T-helper 2 cell (primary cell): ENCODE measurements at places on chromosomes 13 and 19.

DNA sequence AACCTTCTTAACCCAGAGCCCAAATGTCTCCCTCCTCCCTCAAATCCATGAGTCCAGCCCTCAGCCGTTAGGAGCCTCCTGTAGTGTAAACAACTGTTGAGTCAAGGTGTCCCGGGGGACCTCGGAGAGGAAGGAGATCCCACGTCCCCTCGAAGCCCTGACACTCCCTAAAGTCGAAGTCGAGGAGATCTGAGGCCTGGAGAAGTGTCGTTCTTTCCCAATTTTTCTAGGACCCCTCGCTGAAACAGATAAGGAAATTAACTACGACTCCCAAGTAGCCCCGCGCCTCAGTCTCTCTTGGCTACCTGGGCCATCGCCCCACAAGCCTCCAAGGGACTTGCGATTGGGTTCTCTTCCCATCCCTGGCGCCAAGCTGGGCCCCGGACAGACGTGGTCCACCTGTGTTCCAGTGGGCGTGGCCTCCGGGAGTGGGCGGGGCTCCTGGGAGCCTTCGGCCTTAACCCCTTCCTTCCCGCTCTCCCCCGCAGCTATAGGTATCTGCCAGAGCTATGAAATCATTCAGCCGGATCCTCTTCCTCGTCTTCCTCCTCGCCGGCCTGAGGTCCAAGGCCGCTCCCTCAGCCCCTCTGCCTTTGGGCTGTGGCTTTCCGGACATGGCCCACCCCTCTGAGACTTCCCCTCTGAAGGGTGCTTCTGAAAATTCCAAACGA lies 869 bp downstream of the GFY start:
- DNase-seq, result no peak

- DNase-seq, result peak; percentile 84
Measured at GRCh38 chr19:35167251-35168119, 12.9 kb downstream of the FXYD5 start.

DNA sequence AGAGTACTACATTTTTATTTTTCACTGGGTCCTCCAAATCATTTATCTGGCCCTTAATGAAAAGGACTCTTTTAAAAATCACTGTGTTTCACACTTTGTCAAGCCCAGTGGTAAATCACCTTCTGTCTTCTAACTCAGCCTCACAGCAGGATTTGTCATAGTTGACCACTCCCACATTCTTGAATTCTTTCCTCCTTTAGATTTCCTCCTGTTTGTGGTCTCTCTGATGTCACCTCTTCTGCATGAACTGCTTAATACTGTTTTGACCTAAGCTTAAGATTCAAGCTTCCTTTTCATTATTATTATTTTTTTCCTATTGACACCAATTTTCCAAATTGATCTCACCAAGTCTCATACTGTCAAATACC lies 899.8 kb upstream of the MIR17HG start:
- DNase-seq, result no peak

DNA sequence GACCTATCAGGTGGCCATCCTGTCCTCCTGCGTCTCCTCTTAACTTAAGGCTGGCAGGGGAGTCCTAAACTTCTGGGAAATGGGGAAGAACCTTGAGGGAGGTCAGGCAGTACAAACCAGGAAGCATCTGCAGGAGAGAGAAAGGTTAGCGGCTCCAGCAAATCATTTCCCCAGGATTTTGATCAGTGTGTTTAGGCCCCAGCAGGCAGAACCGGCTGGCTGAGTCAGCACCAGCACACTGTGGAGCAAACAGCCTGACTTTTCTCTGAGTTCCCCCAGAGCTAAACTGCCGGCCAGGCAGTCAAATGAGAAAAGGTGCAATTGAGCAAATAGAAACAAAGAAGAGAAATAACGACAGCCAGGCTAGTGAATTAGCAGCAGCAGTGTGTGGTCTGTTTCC lies 46.7 kb upstream of the MEDAG start:
- no peak for DNase-seq

GRCh38 chr13:93420887-93421286 lies 194.3 kb downstream of the GPC6 start:
- no peak for DNase-seq

GRCh38 chr13:101190976-101191375 lies 225.3 kb downstream of the NALCN start:
- DNase-seq, result no peak

DNA sequence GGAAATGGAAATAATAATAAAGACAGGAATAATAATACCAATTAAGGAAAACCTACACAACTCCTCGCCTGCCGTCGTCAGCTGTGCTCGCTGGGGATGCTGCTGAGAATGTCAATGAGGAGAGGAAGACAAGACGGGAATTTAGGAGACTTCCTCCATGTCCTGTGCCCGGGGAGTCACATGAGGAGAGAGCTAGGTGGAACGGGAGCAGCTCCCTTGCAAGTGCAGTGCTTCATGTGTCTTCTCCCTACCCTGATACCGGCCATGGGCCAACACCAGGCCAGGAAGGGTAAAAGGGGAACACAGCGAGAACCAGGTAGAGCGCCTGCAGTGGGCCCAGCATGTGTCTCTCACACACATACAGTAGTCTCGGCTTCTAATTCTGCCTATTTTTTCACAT lies 11.8 kb downstream of the DOCK9 start:
- no peak for DNase-seq
